ENCODE measurements at places on chromosomes 12 and 14.
A peak's percentile ranks its signal among the peaks of the same experiment; 100 is the strongest.

DNA sequence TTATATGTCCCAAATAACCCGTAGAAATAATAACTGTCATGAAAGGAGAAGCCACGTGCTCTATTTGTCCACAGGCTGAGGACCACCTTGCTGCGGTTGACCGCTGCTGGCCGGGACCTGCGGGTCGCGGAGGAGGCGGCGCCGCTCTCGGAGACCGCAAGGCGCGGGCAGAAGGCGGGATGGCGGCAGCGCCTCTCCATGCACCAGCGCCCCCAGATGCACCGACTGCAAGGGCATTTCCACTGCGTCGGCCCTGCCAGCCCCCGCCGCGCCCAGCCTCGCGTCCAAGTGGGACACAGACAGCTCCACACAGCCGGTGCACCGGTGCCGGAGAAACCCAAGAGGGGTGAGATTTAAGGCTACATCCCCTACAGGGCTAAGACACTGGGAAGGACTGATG, 21.0 kb downstream of the RPGRIP1 start:
- DNase-seq: peak; percentile 70

GRCh38 chr14:65658202-65658601, 245.7 kb downstream of the FUT8 start:
- DNase-seq: no peak

DNA sequence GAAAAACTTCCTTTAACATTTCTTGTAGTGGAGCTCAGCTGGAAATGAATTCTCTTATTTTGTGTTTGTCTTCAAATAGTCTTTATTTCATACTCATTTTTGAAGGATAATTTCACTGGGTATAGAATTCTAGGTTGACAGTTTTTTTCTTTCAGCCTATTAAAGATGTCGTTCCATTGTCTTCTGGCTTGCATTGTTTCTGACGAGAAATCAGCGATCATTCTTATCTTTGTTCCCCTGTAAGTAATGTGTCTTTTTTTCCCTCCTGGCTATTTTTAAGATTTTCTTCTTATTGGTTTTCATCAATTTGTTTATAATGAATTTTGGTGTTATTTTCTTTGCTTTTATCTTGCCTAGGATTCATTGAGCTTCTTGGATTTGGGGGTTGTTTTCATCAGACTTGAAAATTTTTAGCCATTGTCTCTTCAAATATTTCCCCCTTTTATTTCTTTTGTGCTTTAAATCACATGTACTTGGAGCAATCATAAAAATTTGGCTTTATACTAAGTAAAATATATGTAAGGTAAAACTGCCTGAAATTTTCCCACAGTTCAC, 89.4 kb downstream of the UNC79 start:
- peak; percentile 10 for DNase-seq

GRCh38 chr14:78196323-78196722, 26.1 kb downstream of the NRXN3 start:
- DNase-seq: no peak

DNA sequence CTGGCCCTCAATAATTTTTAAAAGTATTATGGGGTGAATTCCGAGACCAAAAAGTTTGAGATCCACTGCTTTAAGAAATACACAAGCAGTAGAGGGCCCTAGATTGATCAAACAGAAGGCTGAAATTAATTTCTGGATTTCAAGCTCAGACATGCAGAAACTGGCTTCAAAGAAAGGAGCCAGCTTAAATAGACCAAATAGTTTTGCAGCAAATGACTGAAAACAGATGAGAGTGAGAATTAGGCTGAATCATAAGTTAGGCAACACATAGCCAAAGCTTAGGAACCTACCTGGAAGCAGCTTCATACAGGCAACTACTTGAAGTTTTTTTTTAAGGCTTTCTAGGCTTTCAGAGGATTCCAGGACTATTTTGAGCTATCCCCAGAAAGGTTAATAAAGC, 12.4 kb downstream of the ATF7 start:
- no peak for DNase-seq

GRCh38 chr14:24080888-24081738, 9.8 kb downstream of the CPNE6 start:
- peak; percentile 75 for DNase-seq

DNA sequence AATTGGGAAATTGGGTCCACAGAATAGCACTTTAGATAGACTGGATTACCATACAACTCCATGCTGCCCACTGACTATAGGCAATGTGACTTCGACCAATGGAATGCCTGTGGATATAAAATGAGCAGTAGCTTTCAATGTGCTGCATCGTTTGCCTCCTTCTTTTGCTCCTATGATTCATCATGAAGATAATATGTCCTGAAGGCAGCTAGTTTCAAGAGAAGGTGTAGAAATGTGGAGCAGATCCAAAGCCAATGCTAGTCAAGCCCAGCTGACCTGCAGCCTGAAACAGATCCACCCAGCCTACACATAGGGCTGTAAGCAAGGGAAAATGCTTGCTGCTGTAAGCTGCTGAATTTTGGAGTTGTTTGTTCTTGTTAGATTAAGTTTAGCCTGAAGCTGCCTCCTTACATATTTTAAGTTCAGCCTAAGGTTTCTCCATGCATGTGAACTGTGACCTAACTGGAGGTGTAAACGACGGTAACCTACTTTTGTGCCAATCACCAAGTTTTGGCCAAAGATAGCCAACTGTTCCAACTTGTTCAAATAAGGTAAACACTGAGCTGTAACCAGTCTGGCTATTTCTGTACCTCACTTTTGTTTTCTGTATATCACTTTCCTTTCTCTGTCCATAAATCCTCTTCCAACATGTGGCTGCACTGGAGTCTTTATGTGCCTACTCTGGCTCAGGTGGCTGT, 169.1 kb upstream of the AVPR1A start:
- DNase-seq: no peak

DNA sequence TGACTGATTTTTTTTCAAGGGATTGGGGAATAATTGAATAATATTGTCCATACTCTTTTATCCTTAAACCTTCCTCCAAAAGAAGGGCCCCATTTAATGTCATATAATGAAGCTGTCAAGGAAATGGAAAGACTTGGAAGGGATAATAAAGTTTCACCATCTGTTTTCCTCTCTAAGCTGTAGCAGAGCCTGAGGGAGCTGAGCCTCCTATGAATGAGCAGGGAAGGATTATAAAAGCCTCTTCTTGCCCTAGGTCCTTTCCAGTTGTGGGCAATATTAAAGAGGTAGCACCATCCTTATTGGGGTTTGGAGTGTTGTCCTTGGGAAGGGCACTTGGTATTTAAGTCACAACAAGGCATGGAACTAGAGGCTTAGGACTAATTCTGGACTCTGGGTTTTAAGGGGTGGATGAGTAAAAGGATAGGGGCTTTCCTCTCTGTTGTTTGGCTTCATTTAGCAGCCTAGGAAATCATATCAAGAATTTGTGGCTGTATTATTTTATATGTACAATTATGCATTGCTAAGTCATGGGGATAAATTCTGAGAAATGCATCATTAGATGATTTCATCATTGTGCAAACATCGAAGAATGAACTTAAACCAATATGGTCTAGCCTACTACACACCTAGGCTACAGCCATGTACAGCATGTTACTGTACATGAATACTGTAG, 408.5 kb upstream of the DCN start:
- DNase-seq: no peak

- no peak for DNase-seq
Observed at GRCh38 chr14:51535443-51536044, 116.2 kb upstream of the FRMD6 start.

DNA sequence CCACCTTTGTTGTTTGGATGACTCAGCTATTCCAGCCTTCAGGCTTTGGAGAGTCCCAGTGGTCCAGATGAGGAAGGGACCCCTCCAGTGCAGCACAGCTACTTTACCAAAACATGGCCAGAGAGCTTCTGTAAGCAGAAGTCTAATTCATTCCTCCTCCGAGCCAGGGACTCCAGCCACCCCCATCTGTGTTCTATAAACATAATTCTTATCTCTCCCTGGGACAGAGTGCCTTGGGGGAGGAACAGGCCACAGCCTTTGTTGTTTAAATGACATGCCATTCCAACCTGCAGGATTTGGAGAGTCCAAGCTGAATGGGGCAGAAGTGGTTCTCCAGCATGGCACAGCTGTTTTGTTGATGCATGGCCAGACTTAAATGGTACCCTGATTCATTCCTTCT, 994.0 kb downstream of the TRHDE start:
- no peak for DNase-seq

DNA sequence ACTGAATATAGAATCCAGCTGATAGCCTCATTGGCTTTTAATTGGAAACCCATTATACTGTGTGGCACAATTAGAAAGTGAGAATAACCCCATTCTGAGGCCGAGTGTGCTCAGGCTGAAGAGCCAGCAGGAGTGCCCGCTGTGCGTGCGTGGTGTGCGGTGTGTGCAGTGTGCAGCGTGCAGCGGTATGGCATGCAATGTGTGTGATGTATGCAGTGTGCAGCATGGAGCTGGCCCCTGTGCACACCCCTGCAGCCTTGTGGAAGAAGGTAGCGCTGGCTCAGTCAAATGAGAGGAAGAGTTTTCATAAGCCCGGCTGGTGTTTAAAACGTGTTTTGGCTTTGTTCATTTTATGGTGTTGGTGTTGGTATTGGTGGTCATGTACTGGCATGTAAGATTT, 22.9 kb downstream of the CKB start:
- DNase-seq: no peak

DNA sequence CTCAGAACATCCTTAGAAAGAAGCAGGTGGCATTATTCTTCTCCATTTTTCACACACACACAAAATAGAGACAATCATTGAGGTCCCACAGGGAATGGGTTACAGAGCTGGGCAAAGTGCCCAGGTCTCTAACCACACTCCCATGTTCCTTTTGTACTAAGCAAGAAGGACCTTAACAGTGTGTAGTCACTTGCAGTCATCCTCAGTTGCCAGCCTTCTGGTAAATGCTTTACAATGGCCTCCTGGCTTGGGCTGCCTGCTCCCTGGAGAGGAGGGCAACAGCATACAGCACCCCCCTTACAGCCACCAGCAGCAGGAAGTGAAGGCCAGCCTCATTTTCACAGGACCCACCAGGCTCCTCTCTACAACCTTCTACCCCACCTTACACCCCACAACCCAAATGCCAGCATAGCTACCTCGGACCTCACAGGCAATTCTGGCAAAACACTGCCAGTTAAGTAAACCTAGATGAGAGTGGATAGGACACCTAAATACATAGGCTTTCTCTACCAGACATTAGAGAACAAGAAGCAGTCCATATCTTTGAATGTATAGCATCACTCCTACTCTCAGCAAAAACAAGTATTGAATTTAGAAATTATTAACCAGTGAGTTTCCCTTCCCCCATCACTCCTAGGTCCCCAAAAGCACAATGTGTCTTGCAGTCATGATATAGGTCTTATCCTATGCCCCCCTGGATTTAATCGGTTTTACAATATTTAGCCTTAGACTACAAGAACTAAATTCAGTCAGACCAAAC, 88.1 kb downstream of the PPP2R5E start:
- DNase-seq: peak; percentile 80

DNA sequence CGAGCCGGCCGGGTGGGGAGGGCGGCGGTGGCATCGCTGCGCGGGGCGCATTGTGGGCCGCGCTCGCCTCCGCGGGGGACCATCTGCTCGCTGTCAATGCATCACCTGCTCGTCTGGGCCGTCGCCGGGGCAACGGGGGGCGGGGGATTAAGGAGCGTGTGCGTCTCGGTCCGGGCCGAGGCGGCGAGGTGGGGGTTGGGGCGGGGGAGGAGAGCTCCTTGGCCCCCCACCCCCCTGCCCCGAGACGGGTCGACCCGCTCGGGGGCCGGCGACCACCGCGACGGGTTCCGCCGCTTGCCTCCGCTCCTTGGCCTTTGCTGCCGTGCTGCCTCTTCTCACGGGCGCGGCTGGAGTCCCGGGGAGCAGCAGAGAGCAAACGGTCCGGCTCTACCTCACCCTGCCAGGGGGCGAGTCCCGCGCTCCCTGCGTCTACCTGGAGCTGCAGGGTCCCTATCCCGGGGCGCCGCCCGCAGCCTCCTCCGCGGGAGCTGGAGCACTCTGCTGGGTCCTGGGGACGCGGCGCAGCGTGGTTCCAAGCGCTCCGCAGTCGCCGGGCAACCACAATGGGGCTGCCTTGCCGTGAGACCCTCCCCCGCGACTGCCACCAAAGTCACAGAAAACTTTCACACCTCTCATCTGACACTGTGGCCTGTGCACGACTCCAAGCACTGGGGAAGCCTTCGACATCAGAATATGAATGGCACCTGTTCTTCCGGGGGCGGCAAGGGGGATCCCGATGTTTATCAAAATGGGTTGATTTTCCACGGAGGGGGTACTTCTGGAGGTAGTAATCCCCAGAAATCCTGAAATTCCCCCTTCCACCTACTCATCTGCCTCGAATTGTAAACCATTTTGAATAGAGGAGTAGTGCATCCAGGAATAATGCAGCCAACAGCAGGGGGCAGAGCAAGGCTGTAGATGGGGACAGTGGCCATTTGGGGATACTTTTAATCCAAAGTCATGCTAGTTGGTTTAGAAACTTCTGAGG, at the start of gene C12orf42:
Gene C12orf42, minus strand, starts transcription at position 500 of the 988 bp plus-strand sequence. CDS start 17,542 bp downstream, outside the sequence.
- peak; percentile 53 for DNase-seq

- no peak for DNase-seq
Observed at GRCh38 chr14:81694419-81694818, 160.8 kb upstream of the SEL1L start.

All from hematopoietic multipotent progenitor cell treated with erythropoietin and hydrocortisone succinate and interleukin-3 and kit ligand, for 4 days (in vitro differentiated cells).